Stimulated activated CD4-positive, alpha-beta T cell treated with anti-CD3 and anti-CD28 coated beads, Interleukin-2, amount 100 ng/mL, for 4 hours (primary cell): ENCODE measurements at places on chromosomes 4 and X.

DNA sequence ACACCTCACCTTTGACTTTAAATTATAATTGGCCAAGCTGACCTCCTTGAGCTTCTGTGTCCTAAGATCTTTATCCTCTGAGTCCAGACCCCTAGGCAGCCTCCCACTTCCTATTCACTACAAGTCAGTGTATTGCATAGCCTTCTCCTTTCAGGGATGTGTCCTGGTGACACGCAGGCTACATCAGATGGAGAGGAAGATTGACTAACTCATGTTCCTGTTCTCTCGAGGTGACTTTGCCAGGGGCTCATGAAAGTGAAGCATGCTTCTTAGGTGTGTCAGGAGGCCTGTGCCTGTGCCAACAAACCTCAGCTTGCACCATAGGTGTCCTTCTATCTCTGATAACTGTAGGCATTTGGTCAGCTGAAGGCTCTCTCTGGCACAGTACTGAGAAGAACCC lies 195.7 kb upstream of the HS3ST1 start:
- DNase-seq = no peak

GRCh38 chr4:183721207-183722081 lies 62.4 kb downstream of the TRAPPC11 start:
- no peak for DNase-seq

- DNase-seq = no peak
Measured at GRCh38 chr4:97662133-97662532, 481.1 kb downstream of the STPG2 start.

GRCh38 chr4:83219344-83220331 lies 65.0 kb downstream of the COQ2 start:
- peak; percentile 64 for DNase-seq

- peak; percentile 58 for DNase-seq
Measured at GRCh38 chr4:153497091-153497531, 31.0 kb downstream of the TMEM131L start.

GRCh38 chr4:27289704-27290103 lies 429.1 kb downstream of the STIM2 start:
- no peak for DNase-seq

- DNase-seq = peak; percentile 22
Measured at GRCh38 chrX:13742397-13743176, 8.0 kb downstream of the OFD1 start.

- no peak for DNase-seq
Measured at GRCh38 chr4:126541820-126542219, 1090.9 kb upstream of the INTU start.

DNA sequence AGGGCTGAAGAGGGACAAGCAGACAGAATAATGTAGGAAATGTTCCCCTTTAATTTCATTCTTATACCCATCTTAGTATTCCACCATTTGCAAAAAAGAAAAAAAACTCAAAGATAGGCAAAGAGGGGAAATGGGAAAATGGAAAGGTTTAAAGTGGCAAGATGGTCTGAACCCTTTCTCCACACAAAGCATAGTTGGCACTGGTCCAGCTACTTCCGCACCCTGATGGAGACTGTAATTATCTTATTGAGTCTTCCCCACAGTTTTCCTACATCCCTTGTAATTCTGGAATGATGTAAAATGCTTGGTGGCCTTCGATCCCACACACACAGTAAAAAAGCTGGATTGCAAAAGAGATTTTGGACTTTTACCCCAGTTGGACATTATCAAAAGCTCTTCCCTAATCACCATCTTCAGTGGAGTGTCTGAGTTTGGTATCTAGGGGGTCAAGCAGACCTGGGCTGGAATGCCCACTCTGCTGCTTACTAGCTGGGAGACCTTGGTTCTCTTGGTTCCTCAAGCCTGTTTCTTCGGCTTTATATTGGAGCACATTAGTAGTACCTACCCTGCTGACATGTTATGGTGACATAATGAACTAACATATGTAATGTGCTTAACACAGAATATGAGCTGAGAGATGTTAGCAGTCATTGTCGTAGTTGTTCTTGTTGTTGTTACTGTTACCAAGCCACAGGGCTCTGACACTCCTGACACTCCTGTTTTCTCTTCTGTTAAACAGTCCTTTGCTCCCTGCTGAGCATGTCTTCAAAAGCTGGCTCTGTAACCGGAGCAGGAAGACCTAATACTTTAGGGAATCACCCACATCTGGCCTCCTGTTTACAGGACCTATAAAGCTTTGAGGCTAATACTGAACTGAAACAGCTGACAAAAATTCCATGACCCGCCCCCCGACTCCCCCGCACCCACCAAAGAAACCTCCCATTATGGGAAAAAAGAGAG lies 4.7 kb downstream of the SRPX2 start:
- DNase-seq = no peak

GRCh38 chr4:48756689-48757220 lies 23.3 kb downstream of the FRYL start:
- DNase-seq = no peak

DNA sequence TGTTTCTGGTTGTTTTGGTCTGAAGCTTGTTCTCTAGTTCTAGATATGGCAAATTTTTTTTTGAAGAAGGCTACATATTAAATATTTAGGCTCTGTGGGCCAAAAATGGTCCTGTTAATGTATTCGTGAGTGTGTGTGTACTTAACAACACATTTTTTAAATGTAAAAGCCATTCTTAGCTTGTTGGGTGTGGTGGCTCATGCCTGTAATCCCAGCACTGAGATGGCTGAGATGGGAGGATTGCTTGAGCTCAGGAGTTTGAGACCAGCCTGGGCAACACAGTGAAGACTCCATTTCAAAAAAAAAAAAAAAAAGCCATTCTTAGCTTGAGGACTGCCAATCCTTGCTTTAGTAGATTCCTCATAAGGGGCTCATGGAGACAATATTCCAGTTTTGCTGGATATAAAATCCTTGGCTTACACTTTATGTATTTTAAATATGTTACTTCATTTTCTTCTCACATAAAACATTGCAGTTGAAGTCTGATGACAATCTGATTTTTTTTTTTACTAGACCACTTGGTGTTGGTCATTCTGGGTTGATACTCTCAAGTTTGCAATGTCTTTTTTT lies 23.4 kb downstream of the NOCT start:
- no peak for DNase-seq

- no peak for DNase-seq
Measured at GRCh38 chr4:55910140-55910539, 38.6 kb upstream of the CEP135 start.
